ENCODE measurements at places on chromosomes 16 and 17.

DNA sequence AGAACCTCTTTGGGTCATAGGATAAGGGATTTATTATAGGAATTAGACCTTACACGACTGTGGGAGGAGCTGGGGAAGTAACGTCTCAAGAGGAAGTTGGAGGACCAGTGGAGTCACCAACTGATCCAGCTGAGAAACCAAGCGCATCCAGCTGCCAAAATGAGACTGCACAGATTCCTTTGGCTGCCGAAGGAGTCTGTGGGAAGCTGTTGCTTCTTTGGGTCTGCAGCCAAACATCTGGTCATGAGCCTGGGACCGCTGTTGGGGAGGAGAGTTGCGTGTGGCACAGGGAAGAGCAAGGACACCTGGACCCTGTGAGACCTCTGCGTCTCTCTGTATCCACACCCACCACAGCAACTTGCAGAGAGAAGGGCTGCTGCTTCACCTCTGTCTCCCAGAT is 2.4 kb upstream of the NACA2 start:
- no peak for DNase-seq

DNA sequence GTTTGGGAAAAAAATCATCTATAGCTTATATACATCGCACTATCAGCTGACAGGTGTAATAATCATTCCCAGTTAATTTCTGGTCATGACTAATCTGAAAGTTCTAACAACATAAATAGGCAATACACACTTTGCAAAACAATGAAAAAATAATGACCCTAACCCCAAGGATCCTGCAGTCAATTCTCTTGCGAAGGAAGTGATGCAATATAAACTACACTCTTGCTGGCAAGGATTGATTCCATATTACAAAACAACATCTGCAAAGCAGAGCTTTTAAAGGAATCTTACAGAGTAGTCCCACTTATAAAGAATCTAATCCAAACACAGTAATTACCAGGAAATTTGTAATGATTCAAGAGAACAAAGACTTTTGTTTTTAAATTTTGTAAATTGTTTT is 73.4 kb downstream of the MYO1D start:
- DNase-seq = no peak

DNA sequence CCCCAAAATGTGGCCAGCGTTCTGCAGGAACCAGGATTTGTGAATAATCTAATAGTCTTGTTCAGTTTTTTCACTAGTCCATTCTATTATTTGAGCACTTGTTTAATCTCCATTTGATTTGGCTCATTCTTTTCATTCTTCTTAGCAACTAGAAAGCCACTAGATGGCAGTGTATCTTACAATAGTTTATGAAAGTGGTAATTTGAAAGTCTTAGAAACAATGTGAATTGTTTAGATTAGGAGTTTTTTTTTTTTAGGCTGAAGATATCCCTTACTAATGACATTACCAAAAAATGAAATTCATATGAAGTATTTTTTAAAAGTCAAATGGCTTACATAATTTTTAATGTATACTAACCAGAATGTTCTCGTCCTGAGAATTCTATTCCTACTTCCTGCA is 6.7 kb downstream of the ERI2 start:
- DNase-seq = no peak

GRCh38 chr16:4514606-4515005 is 24.0 kb downstream of the CDIP1 start:
- DNase-seq = peak; percentile 38

- no peak for DNase-seq
Observed at GRCh38 chr17:18191967-18192366, 8.3 kb downstream of the ALKBH5 start.

GRCh38 chr16:67548265-67549126 is 13.8 kb upstream of the CTCF start:
- DNase-seq = peak; percentile 60

- no peak for DNase-seq
Observed at GRCh38 chr16:19294156-19294649, 8.7 kb downstream of the CLEC19A start.

DNA sequence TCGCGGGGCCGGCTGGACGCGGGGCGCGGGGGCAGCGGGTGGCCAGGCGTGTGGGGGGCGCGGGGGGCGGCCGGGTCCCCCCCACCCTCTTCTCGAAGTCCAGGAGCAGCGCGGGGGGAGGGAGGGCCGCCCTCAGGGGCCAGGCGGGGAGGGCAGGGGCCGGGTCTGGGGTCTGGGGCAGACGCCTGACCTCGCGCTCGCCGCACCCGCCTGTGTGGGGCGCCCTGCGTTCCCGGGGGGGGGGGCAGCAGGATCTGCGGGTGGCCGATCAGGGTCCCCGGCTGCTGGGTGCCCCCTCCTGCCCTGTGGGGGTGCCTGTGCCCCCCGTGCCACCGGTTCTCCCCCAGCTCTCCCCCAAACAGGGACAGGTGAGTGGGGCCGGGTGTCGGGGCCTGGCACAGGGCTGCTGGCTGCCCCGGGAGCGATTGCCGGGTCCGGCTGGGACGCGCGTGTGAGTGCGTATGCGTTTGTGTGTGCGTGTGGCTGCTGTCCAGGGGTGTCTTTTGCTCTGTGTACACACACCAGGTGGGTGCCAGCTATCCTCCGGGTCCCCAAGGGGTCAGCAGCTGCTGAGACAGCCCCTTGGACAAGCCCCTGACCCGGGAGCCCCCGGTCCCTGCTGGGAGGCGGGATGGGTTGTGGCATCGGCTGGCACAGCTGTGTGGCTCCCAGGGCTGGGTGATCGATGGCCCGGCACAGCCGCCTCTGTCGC is 663 bp downstream of the PRR35 start:
- DNase-seq = no peak

DNA sequence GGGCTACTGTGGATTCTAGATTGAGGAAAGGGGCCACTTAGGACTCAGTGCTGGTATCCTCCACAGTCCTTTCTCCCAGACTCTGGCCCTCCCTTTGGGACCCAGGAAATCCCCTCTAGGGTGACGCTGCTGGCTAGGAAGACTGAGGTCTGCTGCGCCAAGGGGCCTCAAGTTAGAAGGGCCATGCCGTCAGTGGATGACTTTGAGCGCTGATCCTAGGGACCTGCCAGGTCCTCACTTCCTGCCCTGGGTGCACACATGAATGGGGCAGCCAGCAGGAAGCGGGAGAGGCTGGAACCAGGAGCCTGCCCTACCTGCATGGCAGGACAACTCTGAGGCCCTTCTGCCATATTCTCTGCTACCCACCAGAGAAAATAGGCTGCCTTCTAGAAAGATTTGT is 145.0 kb downstream of the RAB11FIP4 start:
- DNase-seq = no peak

DNA sequence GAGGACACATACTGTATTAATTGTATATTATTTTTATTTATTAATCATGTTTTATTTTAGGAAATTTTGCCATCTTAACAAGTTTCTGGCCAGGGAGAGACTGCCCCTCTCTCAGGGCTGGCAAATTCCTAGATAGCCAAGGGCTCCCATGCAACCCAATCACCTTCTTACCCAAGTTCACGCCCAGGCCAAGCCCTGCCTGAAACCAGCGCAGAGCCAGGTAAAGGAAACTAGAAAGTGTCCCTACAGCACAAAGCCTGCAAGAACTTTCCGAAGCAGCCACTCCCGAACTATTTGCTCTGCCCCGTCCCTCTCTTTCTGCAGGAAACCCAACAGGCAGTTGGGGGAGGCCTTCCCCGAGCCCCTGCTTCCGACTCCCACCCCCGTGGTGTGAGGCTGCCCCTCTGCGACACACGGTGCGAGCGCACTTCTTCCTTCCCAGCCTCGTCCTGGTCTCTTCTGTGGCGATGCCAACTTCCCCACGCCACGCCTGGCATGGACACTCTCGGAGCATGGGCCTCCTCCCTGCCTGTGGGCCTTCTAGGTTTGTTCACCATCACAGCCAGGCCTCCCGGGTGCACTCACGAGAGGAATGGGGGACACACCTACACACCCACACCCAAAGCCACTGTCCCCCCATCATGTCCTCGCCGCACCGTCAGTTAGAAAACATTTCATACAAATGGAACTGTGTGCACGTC is 100.4 kb downstream of the ZNF778 start:
- no peak for DNase-seq

DNA sequence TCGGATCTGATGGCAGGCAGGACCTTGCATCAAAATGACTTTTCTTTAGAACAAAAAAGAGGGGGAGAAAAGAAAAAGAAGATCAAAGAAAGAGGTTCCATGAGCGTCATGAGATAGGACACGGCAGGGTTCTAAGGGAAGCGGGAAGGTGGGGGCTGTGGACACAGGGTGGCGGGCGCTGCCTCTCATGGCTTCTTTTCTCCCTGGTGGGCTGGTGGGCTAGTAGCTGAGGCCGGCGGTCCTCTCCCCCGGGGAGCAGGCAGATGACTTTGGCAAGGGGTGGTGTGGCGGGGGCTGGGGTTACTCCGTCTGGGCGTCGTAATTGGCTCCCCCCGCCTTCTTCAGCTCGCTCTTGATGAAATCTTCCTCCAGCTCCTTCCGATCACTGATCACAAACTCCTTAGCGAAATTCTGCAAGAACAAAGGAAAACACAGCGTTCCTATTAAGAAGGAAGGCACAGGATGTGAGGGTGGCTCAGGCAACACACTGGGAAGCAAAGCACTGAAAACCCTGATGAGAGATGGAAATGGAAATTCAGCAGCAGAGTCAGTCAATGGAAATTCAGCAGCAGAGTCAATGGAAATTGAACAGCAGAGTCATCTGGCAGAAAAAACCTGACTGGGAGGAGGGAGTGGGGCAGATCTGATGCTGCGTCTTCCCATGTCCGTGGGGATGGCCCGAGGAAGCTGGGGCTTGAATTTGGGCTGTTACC is 51.2 kb downstream of the COTL1 start:
- DNase-seq = no peak

DNA sequence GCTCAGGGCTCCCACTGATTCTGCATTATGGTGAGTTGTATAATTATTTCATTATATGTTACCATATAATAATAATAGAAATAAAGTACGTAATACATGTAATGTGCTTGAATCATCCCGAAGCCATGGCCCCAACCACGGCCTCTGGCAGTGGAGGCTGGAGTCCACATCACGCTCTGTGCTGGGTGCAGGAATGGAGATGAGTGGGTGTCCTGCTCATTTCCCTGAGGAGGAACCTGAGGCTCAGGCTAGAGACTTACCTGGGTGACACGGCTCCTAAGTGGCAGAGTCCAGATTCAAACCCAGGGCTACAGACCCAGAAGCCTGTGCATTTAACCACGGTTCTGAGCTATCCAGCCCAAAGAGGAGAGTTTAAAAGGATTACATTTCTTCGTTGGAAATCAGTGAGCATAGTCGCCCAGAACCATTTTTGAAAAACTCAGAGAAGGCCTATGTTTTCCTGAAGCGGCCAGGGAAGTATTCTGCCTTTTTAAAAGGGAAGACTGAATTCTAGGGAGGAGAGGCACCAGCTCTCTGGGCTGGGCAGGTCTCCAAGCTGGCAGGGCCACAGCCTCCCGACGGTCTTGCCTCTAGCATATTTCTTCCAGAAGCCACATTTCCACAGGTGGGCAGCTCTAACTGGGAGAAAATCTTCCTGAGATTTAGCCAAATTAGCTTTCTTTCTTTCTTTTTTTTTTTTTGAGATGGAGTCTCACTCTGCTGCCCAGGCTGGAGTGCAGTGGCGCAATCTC is 6.7 kb downstream of the IL4R start:
- DNase-seq = no peak

DNA sequence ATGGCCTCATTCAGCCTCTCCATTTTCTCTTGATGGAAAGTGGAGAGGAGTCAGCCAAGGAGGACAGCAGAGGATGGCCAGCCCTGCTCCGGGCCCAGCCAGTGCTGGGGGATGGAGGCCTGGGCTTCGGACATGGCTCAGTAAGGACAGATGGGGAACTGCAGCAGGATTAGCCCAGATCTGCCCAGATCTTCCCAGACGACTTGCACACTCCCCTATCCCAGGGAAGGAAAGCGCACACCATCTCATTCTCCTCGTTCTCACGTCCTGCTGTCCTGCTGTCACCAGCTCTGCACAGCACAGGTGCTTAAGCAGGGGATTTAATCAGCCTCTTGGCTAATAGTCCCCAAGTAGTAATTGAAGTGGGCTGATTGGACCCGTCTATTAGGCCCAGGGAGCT is 100.2 kb upstream of the SDK2 start:
- no peak for DNase-seq

- no peak for DNase-seq
Observed at GRCh38 chr16:70467113-70467512, 12.7 kb downstream of the FCSK start.

- DNase-seq = no peak
Observed at GRCh38 chr16:30557707-30557956, 542 bp downstream of the ZNF764 start.

DNA sequence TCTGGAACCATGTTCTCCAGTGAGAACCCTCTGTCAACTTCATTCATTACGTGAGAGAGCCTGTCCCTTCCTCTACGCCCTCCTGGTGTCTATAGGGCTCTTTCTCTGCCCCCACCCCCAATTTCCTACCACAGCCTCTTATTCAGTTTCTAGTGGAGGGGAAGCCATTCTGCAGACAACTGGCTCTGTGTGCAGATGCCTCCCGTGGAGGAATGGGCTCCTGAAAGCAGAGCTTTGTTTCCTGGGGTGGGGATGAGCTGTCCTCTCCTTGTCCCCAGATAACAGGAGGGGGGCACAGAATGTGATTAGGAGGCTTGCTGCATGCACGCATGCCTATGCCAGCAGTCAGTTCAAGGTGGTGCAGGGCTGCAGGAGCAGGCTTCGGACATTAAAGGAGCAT is 31.6 kb downstream of the MMP15 start:
- no peak for DNase-seq

DNA sequence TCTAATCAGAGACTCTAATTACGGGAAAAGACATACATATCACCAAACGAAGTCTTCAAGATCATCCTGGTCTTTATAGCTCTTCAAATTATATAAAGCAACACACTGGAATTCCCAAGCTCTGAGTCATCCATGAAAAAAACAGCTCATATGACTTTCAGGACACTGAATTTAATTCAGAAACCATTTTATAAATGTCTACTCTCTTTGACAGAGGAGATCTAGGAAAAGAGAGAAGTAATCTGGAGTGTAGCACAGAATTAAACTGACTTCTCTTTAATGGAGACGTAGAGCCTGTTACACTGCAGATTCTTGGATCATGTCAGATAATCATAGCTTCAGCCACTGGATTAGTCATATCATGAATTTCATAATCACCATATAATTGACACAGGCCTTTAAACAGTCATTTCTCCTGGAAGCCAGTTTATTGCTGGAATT is 86.8 kb upstream of the WSB1 start:
- DNase-seq = no peak

DNA sequence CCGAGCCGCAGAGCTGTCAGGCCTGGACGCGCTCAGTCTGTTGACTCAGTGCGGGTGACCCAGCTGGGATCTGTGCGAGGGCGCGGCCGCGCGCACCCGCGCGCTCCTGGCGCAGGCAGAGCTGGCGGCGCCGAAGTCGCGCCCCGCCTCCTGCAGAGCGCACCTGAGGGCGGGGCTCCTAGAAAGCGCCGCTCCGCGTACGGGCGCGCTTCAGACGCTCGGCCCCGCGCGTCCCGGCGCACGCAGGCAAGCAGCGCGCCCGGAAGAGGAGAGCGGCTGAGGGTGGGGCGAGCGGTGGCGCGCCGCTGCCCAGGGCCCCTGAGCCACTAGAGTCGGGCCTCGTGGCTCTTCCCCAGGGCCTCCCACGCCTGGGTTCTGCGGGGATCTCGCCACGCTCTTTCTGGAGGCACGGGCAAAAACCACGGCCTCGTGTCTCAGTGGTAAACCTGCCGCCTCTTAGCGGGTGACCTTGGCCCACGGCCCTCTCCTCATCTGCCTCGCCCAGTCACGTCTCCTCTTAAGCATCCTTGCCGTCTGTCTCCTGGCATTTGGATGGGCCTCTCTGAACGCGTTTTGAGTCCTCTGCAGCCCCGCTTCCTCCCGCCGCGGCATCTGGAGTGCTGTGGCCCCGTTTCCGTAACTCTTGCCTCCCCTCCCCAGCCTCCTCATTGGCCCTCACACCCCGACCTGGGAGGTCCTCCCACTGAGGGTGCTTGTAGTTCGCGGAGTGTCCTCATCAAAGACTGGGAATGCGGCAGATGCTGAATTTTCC is at the start of gene ABCA5:
TSS of gene ABCA5 (minus strand) at position 74 of the 772 bp plus-strand sequence. CDS start 12,718 bp downstream, outside the sequence.
- DNase-seq = peak; percentile 96

Measured in KBM-7 (cell line).